ENCODE measurements at places on chromosomes 6 and 20. TPM values are rescaled to one million over a fixed set of nuclear protein-coding genes. Genes with fewer than 3 reads are reported as not detected.

The C20orf204 gene
- total RNA-seq, result 4.3 TPM

The DACT2 gene
- 0.80 TPM for total RNA-seq

The SLC22A1 gene
- total RNA-seq, result 1.2 TPM

The AIG1 gene
- total RNA-seq, result 2.4 TPM

The OR2H2 gene
- not detected for total RNA-seq

The HLA-DPA1 gene
- total RNA-seq, result 58.9 TPM

The PTGIS gene
- 31.0 TPM for total RNA-seq

The NKAPL gene
- not detected for total RNA-seq

The ADGRF5 gene
- not detected for total RNA-seq

The CRYBG1 gene
- 27.6 TPM for total RNA-seq

The HDAC2 gene
- total RNA-seq, result 125 TPM

The OPRL1 gene
- total RNA-seq, result 0.41 TPM

The CDH4 gene
- not detected for total RNA-seq

The CD83 gene
- total RNA-seq, result 150 TPM

The TAF8 gene
- 41.9 TPM for total RNA-seq

The SPATS1 gene
- not detected for total RNA-seq

The OR2B6 gene
- total RNA-seq, result not detected

The ASIP gene
- total RNA-seq, result not detected

Measured in activated T-helper 2 cell treated with anti-CD3 and anti-CD28 coated beads, Interferon-gamma antibody, Interleukin-2, Interleukin-4, amounts not matched to agents 10 μg/mL and 5 μg/mL and 100 μg/mL, durations not matched to agents 14 hours and 24 hours and 36 hours (primary cell).